ENCODE measurements at places on chromosomes 4 and X.

DNA sequence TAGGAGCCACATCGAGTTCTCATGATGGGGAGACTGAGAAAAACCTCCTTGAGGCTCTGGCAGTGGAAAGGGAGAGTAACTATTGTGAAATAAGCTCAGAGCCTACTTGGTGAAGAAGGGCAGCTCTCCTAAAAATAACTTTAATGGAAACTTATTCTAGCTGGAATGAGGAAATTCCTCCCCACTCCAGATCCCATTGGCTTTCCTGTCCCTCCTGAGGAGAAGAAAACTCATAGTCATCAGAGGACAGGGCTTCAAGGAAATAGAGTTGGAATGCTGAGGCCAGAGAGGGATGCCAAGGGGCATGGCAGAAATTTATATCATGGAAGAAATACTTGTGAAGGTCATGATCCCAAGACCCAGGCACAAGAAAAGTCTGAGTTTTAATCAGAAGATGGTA lies 70.7 kb upstream of the TAPT1 start:
- DNase-seq, result no peak

GRCh38 chrX:30965767-30966166 lies 76.7 kb upstream of the TAB3 start:
- no peak for DNase-seq

- no peak for DNase-seq
Measured at GRCh38 chr4:77797239-77797638, 21.9 kb downstream of the CNOT6L start.

GRCh38 chr4:106818764-106819163 lies 217.3 kb downstream of the DKK2 start:
- DNase-seq, result no peak

GRCh38 chrX:49934729-49935128 lies 12.3 kb downstream of the CLCN5 start:
- DNase-seq, result no peak

DNA sequence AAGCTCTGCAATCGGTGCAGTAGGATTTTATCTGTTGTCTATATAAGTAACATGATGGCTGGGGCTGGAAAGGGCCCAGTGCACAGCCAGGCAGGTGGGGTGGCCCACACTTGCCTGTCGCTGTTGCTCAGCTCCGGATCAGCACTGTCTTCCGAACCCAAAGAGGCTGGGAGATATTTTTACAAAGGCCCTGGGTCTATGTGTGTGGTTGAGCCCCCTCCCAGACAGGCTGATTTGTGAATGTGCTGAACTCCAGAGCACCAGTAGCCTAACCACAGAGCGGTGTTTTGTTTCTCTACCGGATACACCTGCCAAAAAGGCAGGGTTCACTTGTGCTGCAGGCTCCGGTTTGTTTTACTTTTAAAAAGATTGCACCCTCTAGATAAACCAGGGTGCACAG lies 33.5 kb upstream of the CHRNA9 start:
- no peak for DNase-seq

GRCh38 chr4:156913234-156913633 lies 58.4 kb downstream of the PDGFC start:
- no peak for DNase-seq

DNA sequence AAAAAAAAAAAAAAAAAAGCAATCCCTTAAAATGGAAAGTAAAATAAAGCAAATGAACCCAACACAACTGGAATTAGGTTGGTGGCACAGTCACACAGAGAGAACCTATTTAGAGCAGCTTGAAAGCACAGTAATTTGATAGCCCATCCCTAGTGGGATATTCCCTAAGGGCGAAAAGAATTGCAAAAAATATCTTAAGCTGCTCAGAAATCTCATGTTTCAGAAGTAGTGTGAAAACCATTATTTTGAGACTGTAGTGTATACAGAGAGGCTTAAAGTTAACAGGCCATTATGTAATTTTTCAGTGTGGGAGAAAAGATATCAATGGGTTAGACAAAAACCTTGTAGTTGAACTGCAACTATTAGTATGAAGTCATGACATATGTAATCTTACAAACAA lies 40.0 kb upstream of the DHX15 start:
- DNase-seq, result no peak

DNA sequence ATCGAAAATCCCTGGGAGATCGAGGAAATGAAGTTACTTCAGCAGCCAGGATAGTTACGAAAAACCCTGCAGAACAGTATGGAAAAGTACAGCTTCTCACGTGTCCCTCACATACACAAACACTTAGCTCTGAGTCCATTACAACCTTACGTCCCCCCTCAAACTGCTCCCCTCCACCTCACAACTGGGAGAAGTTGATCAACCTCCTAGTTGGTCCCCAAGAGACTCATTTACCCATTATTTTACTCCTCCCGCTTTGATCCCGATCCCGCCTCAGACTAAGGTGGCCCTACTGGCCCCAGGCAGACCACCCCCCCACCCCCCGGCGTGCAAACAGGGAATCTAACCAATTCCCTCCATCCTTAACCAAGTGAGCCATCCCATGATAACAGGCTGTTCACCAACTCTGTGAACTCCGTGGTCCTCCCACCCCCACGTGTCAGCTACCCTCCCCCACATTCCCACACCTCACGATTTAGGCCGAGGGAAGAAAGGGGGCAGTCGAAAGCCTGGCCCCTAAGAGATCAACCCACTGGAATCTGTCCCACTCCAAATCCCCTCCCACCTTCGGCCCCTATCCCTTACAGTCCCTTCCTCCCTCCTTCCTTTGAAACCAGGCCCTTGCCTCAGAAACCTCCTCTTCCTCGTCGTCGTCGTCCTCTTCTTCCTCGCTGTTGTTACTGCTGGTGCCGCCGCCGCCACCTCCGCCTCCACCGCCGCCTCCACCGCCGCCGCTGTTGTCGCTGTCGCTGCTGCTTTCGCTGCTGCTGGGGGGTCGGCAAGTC lies 755 bp downstream of the ANKRD17 start:
- DNase-seq, result no peak

DNA sequence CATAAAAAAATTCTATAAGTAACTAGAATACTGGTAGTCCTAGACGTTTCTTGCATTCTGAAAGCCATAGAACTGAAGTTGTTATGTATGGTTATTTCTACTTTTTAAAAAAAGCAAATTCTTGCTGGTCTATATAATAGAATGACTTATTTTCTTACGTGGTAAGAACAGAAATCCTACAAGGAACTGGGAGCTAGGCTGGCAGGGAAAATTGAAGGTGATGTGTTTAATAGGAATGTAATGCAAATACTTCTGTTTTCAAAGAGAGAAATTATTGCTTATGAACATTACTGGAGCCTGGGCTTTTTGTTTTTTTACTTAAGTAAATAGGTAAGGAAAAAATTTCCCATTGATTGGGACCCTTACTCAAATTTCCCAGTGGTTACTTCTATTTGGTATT lies 8.9 kb downstream of the CCNA2 start:
- DNase-seq, result no peak

GRCh38 chr4:106245176-106245575 lies 70.8 kb downstream of the TBCK start:
- no peak for DNase-seq

GRCh38 chrX:47802589-47802988 lies 34.1 kb upstream of the ZNF81 start:
- DNase-seq, result no peak
